ENCODE measurements at places on chromosomes 1 and 21.

- no peak for DNase-seq
These were observed 60.6 kb downstream of the UCHL5 start for GRCh38 chr1:192998536-192998935.

DNA sequence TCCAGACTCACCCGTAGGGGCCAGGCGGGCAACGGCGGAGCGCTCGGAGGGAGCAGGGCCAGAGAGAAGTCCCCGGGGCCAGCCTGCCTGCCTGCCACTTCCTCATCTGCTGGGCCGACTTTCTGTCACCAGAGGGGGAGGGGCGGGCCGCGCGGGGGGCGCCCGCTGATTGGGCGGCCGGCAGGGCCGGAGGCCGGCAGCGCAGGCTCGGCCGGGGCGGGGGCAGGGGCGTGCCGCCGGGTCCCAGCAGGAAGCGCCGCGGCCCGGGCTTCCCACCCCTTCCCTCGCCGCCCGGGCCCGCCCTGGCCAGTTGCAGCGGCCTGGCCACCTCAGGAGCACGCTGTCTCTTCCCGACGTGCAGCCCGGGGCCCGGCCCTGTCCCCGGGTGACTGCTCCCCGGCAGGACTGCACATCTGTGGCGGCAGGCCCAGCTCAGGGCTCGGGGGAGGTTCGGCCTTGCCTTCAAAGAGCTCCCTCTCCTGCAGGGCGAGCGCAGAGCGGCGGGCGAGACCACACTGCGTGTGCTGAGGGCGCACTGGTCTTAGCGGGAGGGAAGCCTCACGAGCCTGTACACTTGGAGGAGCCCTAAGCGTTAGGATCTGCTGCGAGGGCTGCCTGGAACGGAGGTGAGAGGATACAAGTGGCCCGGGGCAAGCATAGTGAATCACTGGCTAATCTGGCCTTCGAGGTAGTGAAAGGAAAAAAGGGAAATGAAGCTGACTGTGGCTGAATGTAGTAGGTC, at the start of gene ELOVL1:
TSS of gene ELOVL1 (minus strand) at position 108 of the 742 bp plus-strand sequence. CDS start 2,402 bp downstream, outside the sequence.
- DNase-seq, result peak; percentile 99

- DNase-seq, result no peak
These were observed 132.9 kb downstream of the ZC3H11B start for GRCh38 chr1:219480011-219480410.

DNA sequence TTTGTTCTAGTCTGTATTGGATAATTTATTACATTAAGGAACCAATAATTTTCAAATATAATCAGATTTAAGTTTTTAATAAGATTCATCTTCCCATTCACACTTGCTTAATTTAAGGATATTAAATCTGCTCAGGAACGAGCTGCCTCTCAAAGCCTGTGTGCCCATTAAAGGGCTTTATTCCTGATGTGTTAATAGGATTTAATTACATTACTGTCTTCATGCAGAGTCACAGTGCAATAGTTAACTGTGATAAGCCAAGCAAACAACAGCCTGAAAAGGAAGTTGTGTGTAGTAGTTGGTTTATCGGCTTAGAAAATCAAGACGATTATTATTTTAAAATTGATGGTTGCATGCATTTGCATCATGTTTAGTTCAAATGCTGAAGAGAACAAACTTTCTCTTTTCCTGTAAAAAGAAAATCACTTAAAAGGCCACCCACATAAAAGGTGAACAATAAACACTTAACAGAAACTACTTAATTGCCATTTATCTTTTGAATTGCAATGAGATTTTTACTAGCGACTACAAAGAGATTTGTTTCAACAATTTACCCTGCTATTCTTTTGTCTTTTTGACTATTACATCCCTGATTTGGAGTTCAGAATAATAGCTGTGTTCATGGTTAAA, 174.6 kb downstream of the RWDD3 start:
- DNase-seq, result no peak

- DNase-seq, result no peak
These were observed 2.5 kb downstream of the CSDE1 start for GRCh38 chr1:114755006-114755931.

- no peak for DNase-seq
These were observed 51.8 kb upstream of the SLC16A1 start for GRCh38 chr1:113007706-113008364.

- peak; percentile 97 for DNase-seq
These were observed 2.5 kb upstream of the CERS2 start for GRCh38 chr1:150976879-150977694.

DNA sequence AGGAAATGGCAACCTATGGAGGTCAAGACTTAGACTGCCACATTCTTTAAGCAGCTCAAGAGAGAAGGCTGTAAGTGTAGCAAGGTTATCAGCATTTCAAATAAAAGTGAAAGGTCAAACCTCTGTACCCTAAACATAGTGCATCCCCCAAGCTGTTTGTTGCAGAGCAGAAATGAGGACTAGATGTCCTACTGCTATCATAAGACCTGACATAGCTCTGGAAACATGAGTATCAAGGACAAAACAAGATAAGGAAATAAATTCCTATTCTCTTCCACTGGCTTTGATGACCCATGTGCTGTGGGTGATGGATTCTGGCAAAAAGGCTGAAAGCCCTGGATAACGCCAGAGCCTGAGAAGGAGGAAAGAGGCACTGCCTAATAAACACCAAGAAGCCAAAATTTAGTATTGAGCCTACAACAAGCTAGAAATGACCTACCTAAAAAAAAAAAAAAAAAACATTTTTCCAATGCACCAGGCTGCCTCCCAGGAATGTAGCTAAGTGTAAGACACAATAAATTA, 35.9 kb downstream of the URB1 start:
- no peak for DNase-seq

DNA sequence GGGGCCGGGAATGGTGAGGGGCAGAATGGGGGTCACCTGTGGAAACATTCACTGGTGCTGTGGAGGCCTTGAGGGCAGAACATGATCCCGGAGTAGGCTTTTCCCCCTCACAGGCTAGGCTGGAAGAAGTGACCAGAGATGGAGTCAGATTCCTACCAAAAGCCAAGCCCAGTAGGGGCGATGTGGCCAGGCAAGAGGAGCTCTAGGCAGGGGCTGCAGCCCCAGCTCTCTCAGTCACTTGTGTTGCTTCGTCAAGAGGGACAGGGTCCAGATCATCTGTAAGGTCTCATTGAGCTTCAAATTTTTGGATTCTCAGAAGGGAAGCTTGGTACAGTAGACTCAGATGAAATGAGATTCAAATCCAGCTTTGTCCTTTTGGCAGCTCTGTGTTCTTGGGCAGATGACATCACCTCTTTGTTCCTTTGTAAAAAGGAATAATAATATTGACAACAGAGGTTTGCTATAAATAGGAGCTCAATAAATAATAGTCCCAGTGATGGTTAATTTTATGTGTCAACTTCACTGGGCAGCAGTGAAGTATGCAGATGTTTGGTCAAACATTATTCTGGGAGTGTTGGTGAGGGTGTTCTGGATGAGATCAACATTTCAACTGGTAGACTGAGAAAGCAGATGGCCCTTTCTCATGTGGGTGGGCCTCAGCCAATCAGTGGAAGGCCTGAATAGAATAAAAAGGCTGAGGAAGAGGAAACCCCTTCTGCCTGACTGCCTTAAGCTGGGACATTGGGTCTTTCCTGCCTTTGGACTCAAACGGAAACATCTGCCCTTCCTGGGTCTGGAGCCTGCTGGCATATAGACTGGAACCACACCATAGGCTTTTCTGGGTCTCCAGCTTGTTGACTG, 324.7 kb upstream of the USP24 start:
- DNase-seq, result no peak

DNA sequence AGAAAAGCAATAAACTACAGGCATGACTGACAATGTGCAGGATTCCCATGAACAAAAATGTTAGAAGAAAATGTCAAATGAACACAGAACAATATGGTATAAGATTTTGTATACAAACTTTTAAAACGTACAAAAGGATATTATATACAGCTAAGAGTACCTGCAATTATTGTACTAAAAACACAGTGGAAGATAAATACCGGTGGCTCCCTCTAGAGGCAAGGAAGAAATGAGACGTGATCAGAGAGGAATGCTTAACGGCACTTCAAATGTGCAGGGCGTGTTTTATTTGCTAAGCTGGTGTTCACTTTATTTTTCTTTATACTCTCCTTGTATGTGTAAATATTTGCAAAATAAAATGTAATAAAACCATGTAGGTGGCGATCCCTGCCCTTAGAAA, 191.8 kb upstream of the SAMSN1 start:
- DNase-seq, result no peak

- DNase-seq, result no peak
These were observed 199.0 kb downstream of the OLFM3 start for GRCh38 chr1:101797722-101798121.

DNA sequence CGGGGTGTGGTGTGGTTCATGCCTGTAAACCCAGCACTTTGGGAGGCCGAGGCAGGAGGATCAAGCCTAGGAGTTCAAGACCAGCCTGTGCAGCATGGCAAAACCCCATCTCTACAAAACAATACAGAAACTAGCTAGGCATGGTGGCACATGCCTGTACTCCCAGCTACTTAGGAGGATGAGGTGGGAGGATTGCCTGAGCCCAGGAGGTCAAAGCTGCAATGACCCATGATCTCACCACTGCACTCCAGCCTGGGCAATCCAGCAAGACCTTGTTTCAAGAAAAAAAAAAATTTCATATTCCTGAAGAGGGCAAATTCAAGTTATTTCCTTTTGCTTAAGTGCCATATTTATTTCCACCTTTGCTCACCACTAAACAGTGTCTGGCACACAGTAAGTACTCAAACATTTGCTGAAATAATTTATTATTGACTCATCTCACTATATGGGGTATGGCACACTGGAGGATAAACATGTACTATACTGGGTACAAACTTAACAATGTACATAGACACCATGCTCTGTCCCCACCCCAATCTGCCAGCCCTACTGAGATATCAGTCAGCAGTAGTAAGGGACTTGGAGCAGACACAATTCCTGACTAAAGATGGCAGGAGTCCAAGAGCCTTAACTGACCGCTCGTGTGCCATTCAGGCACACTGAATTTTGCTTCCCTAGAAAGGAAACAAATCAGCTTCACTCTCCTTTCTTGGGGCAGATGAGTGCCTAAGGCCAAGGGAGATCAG, 15.5 kb downstream of the MEAF6 start:
- DNase-seq, result no peak

DNA sequence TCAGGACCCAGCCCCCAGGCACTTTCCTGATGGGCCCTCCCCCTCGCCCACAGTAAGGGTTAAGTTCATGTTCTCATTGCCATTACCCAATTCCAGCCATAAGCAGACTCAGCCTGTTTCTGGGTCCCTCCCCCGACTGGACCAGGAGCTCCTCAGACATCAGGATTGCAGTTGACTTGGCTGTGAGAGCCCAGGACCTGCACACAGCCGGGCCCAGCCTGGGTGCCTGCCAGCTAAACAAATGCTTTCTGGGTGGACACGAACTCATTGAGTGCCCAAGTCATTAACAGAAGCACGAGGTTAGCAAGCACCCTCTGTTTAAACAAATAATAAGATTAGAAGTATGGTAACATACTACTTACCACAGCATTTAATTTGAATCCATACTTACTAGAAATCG, 147.9 kb upstream of the POU3F1 start:
- DNase-seq, result no peak

DNA sequence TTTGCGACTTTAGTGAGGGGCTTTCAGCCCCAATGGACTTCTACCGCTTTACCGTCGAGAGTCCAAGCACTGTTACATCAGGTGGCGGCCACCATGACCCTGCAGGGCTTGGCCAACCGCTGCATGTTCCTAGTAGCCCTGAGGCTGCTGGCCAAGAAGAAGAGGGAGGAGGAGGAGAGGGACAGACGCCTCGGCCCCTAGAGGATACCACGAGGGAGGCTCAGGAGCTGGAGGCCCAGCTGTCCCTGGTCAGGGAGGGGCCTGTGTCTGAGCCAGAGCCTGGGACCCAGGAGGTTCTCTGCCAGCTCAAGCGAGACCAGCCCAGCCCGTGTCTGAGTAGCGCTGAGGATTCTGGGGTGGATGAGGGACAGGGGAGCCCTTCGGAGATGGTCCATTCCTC, 8.6 kb upstream of the SLC25A34 start:
- DNase-seq, result no peak

- no peak for DNase-seq
These were observed 249.0 kb downstream of the PRDM2 start for GRCh38 chr1:13948888-13949391.

- DNase-seq, result peak; percentile 78
These were observed 89.8 kb downstream of the KIF14 start for GRCh38 chr1:200530623-200531261.

DNA sequence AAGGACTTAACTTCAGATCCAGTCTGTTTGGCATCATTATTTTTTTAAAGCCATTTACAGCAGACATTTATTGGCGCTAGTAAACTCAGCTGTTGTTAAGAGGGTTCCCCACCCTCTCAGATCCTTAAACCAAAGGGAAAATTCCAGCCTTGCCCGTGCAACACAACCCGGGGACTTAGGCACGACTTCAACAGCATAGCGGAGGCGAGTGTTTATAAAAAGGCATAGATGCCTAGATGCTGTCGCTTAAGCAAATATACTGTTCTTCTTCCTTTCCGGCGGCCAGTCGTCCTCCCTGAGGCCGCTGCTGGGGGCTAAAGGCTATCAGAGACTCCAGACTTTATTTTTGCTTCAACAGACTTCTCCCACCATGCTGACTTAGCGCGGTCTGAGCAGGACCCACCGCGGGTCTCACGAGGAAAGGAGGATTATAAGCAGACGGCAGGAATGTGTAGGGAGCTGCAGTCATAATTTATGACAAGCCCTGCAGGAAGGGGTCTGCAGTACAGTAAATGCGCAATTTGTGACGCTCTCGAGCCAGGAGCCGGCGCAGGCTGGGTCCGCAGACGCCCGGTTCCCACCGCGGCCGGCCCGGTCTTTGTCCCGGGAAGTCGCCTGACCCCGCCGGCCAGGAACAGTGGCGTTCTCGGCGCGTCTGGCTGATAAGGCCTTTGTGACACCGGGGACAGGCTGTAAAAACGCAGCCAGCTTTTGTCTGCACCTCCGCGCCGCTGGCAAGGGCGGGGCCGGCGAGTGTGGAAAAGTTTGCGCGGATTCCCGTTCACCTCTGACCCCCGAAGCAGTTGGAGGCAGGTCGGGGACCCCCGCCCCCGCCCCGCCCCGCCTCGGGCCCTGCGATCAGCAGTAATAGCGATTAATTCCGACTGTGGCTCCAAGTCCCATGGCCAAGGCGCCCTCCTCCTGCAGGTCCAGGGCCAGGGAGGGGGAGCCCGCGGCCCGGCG, 61.2 kb upstream of the ARHGEF16 start:
- DNase-seq, result no peak

Measured in spleen (tissue), 13 donors.